ENCODE measurements at places on chromosomes 12 and 14.

DNA sequence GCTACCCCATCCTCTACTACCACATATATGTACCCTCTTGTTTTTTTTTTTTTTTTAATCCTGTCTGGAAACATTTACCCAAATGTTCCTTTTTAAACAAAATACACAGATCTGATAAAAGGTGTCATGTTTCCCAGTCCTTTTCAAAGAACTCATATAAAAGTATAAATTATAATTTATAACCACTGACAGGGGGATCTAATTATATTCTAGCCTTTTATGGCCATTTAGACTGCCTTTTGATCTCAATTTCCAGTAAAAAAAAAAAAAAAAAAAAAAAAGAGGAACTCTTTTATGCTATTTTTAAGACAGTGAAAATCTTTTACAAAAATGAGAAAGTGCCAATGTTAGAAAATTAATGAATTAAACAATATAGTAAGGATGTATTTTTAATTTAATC, 65.0 kb downstream of the NAV3 start:
- DNase-seq, result no peak

DNA sequence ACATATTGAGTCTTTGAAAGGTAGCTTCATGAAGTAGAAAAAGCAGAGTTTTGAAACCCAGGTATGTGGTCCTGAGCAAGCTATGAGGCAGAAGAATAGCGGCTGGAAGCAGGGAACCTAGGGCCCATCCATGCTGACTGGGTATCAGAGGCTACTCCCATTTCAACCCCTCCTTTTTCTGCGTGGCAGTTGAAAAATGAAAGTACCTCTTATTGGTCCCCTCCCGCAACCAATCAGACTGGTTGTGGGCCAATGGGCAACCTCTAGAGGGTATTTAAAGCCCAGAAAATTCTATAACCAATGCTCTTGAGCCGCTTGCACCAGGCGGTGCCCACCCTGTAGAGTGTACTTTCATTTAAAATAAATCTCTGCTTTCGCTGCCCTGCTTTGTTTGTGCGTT, 1.6 kb upstream of the SNRPF start:
- no peak for DNase-seq

- no peak for DNase-seq
Measured at GRCh38 chr14:68039593-68039992, 220.0 kb downstream of the RAD51B start.

- no peak for DNase-seq
Measured at GRCh38 chr12:102960766-102961465, 3.4 kb downstream of the ASCL1 start.

DNA sequence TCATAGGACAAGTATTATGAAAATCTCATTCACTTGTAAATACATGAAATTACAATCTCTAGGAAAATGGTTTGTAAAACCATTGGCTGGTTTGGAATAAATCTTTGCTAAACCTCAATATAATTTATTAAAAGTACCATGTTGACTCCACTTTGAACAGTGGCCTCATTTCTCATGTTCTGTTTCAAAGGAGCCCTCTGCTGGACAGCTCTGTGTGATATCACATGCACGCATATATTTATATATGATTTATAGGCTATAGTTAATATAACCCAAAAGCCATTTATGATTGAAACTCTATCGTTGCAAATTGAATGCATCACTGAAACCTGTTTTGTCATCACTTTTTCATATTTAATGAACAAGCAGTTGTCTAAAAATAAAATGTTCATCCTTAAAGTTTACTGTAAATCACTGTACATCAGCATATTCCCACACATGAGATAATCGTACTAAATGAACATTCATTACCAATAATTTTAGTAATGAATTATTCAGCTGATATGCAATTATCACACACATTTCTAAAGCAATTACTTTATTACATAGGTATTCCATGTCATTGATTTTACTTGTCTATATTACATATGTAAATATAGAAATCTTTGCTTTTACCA, 493.8 kb downstream of the NPAS3 start:
- no peak for DNase-seq

- no peak for DNase-seq
Measured at GRCh38 chr12:54383041-54383609, 1.4 kb downstream of the ZNF385A start.

- DNase-seq, result no peak
Measured at GRCh38 chr12:2845280-2845679, 10.4 kb upstream of the NRIP2 start.

- DNase-seq, result no peak
Measured at GRCh38 chr12:130521375-130522124, 183.9 kb downstream of the PIWIL1 start.

DNA sequence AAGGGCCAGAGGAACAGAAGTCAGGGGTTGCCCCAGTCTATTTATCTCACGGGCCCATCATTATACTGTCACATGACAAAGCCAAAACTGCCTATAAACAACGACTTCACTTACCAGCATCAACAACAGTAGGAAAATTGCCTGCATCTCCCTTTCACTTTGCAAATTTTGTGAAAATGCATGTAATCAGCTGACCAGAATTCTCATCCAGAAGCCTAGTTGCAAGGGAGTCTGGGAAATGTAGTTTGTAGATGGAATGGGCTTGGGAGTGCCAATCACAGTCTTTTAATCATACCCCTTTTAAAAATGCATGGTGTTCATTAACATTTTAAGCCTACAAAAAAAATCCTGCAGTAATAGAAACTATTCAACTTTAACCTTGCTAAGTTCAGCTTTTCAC, 369.3 kb upstream of the TMPO start:
- no peak for DNase-seq
